ENCODE measurements at places on chromosomes 16 and 17.

DNA sequence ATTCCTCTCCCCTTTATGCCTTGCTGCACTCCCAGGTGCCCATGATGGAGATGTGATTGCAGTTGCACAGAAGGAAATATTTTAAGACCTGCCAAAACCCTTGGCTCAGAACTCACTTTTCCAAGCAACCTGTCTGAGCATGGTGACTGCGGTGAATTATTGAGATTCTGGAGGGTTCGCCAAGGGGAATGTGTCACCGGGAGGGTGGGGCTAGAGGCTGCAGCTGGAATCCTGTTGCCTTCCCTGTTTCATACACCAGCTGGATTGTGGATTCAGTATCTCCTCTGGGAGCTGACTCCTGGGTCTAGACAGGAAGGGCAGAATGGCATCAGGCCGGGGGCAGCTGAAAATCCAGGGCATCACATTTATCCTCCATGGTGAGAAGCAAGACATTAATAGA is 527.2 kb downstream of the TMEM114 start:
- DNase-seq, result no peak

GRCh38 chr17:65529040-65529633 is 32.3 kb downstream of the AXIN2 start:
- no peak for DNase-seq

- no peak for DNase-seq
These were observed 120.4 kb downstream of the IRX3 start for GRCh38 chr16:54165912-54166865.

DNA sequence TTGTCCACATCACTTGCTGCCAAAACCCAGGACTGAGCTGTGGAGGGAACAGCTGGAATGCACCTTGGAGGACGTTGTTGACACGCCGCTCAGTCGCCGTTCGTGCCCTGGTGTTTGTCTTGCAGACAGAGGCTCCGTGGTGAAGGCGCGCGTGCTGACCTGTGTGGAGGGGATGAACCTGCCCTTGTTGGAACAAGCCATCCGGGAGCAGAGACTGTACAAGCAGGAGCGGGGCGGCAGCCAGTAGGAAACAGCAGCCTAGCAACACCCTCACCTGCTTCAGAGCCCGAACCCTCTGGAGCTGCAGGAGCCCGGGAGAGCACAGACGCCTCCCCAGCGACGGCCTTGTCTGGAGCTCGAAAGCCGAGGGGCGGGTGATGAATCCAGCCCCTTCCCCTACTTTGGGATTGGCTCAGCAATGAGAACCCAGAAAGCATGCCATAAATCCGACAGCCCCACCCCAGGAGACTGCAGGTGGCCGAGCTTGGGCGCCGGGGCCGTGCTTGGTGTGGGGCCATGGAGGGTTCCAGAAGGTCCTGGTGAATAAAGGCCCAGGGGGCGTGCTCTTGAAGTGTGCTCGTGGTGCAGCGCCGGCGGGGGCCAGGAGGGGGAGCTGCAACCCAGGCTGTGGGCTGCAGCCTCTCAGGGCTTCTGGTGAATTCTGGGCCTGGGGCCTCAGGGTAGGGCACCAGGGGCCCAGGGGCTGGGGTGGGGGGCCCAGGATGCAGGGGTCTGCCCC is 470 bp upstream of the CDK3 start:
- DNase-seq, result no peak

GRCh38 chr17:3762922-3763776 is 37.8 kb downstream of the ITGAE start:
- DNase-seq, result no peak
